H9 (cell line): ENCODE measurements at places on chromosomes 1 and 21.

GRCh38 chr1:36455386-36455785, 5.1 kb upstream of the OSCP1 start:
- no peak for DNase-seq

DNA sequence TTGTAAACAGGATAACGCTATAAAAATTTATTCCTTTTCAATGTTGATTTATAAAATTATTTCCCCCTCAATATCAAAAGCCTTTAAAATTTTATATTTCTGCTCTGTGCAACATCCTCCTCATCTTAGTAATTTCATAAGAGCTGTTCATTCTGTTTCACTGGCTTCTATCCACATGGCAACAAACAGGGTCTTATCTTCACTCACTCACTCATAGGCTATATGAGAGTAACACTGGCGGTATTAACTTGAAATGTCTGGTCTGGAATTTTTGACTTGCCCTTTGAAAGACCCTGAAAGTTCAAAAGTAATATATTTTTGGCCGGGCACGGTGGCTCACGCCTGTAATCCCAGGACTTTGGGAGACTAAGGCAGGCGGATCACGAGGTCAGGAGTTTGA, 77.4 kb upstream of the KRTAP11-1 start:
- no peak for DNase-seq

- DNase-seq: no peak
Measured at GRCh38 chr1:160634543-160635491, 12.0 kb downstream of the SLAMF1 start.

GRCh38 chr1:17976854-17977253, 130.7 kb upstream of the IGSF21 start:
- DNase-seq: no peak

GRCh38 chr21:42892582-42892930, 553 bp upstream of the NDUFV3 start:
- DNase-seq: no peak

GRCh38 chr1:53567450-53567849, 108.3 kb downstream of the DMRTB1 start:
- no peak for DNase-seq

- no peak for DNase-seq
Measured at GRCh38 chr1:53325326-53326087, 2.4 kb downstream of the LRP8 start.

GRCh38 chr1:230641346-230641745, 935 bp upstream of the COG2 start:
- DNase-seq: no peak

DNA sequence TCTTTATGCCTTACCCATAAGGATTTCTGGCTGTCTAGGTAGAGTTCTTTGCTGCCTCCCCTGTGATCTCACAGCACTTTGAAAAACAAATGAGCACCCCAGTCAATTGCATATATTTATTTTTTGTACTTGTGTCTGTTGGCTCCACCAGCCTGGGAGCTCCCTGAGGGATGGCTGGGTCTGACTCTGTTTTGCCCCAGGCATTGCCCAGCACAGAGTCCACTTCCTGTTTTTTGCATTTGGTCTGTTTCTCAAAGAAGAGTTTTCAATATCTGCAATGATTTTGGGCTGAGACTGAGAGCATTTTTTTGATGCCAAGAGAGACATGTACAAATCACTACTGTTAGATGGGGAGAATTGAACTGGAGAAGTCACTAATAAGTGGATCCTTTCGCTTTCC, 125.0 kb downstream of the FOXD2 start:
- DNase-seq: no peak
